HFFc6 (cell line): ENCODE measurements at places on chromosomes 3 and 15. TPM values are rescaled to one million over a fixed set of nuclear protein-coding genes. Genes with fewer than 3 reads are reported as not detected.

GRCh38 chr3:126984391-126985131, 1.6 kb downstream of the PLXNA1 start:
- no peak for DNase-seq

- no peak for DNase-seq
Observed at GRCh38 chr3:189953551-189953950, 167.1 kb downstream of the P3H2 start.

The CFAP100 gene
- not detected in 3 replicates for total RNA-seq

DNA sequence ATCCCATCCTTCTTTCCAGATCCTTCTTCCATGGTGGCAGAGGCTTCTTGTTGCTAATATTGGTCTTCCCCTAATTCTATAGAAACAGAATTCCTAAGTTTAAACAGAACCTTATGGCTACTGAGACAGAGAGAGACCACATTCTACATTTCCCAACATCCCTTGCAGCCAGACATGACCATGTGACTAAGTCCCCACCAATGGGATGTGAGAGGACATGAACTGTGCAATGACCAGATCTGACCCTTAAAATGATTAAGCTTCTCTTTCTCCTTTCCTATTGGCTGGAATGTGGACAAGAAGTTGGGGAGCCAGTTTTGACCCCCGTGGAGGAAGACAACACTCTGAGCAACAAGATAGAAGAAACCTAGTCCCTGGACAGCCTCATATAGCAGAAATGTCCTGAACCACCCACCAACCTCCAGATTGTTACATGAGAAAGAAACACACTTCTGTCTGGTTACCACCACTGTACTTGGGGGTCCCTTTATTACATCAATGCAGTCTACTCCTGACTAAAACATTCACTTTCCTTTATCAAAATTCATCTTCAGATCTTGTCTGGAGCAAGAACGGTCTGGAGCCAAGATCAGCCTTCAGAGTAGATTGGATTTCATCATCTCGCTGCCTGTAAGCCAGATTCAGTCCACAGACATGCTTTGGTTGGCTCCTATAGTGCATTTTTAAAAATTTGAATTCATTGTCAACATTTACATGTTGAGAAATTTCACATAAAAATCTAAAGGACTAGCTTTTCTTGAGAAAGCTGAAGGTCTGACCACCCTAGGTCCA, 183.9 kb downstream of the SHQ1 start:
- no peak for DNase-seq

- DNase-seq = no peak
Observed at GRCh38 chr3:13750215-13750614, 129.7 kb downstream of the WNT7A start.

DNA sequence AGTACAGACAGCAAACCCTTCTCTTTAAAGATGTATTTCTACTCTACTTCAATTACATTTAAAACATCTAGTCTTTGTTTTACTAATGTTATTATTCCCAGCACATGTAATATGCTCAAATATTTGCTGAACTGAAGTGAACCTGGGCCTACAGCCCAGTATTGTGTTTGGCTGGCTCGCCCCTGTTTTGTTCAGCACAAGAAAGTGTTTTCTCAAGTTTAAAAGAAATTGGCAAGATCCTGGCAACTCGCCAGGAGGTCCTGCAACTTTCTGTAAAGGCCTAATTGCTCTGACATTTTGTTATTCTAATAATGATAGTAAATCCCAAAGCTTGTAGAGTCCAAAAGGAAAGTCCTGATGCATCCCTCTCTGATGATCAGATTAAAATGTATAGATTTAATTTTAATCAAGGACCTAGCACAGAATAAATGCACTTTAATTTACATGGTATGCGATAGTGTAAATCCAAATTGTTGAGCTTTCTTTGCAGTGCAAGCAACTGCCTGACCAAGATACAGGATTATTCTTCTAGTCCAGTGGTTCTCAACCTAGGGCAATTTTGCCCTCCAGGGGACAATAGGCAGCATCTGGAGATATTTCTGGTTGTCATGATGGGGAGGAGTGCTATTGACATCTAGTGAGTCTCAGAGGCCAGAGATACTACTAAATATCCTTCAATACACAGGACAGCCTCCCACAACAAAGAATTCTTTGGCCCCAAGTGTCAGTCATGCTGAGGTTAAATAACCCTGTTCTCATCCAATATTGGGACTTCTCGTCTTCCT, 35.7 kb upstream of the TMOD3 start:
- no peak for DNase-seq

DNA sequence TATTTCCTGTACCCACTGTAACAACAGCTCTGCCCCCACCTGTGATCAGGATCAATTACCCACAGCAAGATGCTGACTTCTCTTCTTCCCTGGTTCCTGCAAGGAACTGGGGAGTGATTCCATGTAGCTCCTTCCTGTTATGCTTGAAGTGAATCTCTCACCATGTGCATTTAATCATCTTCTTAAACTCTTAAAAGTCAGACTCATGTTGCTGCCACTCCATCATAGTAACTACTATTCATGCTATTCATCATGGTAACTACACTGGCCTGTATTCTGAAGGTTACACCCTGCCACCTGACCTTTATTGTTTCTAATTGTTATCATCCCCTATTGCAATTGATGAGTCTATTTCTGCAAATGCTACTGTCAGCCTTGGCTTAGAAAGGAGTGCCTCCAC, 89.5 kb downstream of the SUCNR1 start:
- no peak for DNase-seq

- no peak for DNase-seq
Observed at GRCh38 chr15:60417112-60417511, 19.3 kb upstream of the ANXA2 start.

GRCh38 chr3:80535286-80535685, 767.5 kb upstream of the ROBO1 start:
- no peak for DNase-seq
